ENCODE measurements at places on chromosomes 7 and 10.

DNA sequence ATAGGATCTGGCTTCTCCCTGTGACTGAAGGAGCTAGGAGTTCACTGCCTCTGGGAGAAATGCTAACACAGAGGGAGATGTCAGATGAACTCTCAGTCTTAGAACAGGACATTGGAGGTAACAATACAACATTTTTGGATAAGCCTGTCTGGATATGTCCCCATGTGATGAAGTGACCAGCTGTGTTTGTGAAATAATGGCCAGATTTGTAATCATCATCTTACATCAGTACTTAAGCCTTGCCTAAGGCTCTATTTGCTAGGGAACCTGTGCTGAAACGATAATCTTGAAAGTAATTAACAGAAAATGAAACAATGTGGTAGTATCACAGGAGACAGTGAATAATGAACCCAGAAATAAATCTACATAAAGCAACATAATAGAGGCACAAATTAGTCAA lies 56.2 kb downstream of the CRPPA start:
- no peak for DNase-seq

- DNase-seq = no peak
Measured at GRCh38 chr10:33365301-33365700, 30.8 kb upstream of the NRP1 start.

- DNase-seq = no peak
Measured at GRCh38 chr10:73506491-73506890, 10.7 kb upstream of the PPP3CB start.

DNA sequence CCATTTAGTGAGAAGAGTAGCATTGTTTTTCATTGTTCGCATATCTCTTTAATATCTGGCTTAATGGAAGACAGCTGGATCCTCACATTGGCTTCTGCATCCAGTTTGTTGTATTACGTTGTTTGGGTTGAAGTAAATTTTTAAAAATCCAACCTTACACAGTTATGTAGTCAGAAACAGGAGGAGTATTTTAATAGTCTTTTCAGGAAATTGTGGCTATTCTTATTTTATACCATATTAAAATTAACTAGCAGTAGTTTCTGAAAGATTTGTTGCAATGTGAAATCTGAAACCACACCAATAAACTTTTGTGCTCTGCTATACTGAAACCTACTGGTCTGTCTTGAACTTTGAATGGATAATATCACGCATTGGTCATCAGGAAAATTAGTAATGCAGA lies 27.9 kb downstream of the MYPN start:
- peak; percentile 74 for DNase-seq

DNA sequence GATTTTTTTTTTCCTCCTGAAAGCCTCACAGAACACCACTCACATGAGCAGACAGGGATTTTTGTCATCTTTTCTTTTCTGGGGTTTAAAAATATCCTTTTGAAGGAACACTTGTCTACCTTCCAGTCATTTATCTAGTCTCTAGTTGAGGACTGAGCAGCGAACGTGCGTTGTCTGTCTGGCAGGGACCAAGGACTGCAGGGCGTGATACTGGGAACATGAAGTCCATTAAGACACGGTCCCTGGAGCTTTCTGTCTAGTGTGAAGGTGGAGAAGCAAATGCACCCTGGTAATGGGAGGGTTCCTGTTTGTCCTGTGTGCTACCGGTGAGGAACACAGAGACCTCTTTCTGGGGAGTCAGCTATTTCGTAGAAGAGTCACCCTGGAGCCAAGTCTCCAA lies 207.4 kb downstream of the TMEM178B start:
- DNase-seq = no peak

DNA sequence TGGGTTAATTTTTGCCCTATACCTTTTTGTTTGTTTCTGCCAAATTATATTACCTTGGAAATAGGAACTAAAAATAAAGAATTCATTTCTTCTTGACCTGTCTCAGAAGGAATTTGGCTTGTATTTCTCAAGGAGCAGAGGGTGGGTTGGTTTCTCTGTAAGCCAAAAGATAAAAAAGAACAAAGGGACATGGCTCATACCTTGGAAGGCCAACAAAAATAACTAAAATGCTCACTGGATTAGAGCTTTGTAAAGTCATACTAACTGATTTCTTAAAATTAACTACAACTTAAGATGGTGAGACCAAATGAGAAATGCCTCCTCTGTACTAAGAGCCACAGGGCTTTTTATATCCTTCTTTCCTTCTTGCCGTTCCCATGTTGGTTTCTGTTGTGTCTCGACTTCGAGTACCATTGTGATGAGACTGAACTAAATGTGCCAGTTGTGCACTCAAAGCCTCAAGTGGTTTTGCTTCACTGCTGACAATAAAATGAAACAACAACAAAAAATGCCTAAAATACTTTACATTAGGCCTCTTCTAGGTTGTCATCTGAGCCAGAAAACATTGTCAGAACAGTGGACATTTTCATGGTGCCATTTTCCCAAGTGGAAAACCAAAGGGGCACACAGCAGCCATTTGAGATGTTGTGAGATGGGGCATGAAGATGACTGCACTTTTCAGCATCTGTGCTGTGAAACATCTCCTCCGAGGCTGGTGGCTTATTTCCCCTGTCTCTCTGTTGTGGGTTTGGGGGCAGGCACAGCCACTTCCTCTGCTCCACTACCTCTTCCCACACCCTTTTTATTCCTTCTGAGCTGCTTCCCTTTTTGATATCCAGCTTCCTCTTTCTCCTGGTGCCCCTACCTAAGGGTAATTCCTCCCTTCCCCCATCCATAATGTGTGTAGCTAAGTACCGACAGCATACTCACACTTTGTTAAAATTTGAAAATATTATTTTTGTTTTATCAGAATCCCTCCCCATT lies 51.8 kb upstream of the AGR3 start:
- no peak for DNase-seq

DNA sequence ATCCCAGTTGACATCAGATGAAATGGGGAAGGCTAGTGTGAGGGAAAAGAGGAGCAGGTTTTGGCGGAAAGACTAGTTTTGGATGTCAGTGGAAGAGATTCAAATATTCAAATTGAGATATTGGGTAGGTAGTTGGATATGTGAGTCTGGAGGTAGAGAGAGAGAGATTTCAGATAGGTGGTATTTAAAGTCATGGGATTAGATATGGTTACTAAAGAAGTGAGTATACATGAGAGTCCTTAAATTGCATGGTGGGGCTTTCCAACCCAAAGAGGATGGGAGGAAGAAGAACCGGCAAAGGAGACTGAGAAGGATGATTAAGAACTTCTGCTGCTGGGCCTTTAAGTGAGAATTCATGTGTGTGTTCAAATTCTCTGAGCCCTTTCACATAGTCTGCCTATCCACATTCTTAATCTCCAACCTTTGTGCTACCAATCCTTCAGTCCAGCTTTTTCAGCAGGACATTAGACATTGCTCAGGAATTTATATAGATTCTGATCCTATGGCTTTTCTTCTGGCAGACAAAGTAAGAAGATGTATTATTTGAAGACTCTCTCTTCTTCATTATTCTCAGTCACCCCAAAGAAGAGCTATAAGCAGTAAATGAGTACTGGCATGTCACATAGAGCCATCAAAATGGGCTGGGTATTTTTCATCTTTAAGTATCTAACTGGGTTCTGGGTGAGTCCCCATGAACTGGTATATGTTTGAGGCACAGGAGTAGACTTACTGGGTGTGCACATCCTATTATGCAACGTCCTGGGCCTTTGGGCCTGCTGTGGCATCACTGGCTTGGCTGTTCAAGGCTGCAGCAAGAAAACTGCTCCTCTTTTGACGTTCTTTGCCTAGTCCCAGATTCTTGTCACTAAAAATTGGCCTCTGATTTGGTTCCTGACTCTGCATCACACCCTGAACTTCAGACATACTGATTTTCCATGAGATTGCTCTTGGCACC lies 33.6 kb downstream of the ST7 start:
- no peak for DNase-seq

DNA sequence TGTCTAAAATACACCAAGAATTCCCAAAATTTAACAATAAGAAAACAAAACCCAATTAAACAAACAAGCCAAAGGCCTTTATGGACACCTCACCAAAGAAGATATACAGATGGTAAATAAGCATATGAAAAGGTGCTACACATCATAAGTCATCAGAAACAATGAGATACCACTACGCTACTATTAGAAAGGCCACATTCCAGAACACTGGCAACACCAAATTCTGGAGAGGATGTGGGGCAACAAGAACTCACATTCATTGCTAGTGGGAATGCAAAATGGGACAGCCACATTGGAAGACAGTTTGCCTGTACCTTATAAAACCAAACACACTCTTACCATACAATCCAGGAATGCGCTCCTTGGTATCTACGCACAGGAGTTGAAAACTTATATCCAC lies 291.4 kb downstream of the TNS3 start:
- no peak for DNase-seq
